Activated effector memory CD4-positive, alpha-beta T cell treated with anti-CD3 and anti-CD28 coated beads, Interleukin-2, amount 50 U/mL, for 16 hours (primary cell): ENCODE measurements at places on chromosomes 11 and 22.

- no peak for DNase-seq
Measured at GRCh38 chr11:10725114-10725906, 25.7 kb upstream of the CTR9 start.

- no peak for DNase-seq
Measured at GRCh38 chr11:114295676-114296604, at the start of gene NNMT. NNMT (plus strand) TSS chr11:114296399; CDS start chr11:114296557, 158 bp downstream.

- DNase-seq = no peak
Measured at GRCh38 chr11:132658004-132658403, 874.3 kb downstream of the OPCML start.

DNA sequence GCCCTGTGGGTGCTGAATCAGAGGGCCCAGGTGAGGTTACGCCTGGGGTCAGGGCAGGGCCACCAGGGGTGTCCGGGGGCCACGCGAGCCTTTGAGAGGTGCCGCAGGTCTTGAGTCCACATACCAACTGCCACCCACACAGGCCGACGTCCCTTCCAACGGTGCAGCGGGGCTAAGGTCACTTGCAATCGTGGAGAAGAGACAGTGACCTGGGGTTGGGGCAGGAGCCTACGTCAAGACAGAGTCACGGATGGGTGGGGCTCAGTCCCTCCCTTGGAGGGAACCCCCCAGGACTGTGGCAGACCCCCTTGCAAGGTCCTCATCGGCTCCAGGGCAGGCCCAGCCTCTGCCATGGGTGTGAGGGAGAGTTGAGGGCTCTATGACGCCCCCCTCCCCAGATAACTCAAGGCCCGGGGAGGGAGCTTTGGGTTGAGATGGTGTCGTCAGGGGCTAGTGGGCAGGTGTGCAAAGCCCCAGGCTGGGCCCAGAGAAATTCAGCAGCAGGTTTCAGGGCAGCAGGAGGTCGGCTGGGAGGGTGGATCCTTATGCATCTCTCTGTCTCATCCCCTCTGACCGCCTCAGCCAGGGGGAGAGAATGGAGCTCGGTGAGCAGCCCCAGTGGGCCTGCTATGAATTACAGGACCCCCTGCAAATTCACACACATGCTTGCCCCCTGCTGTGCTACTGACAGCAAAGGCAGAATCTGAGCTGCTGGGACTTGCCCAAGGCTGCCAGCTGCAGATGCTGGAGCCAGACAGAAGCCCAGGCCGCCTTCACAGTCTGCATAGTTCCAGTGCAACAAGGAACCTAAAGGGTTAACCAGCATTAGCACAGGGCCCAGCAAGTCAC lies 60.0 kb downstream of the MYEOV start:
- peak; percentile 59 for DNase-seq

GRCh38 chr11:77806993-77807392 lies 13.5 kb downstream of the RSF1 start:
- DNase-seq = no peak

- no peak for DNase-seq
Measured at GRCh38 chr11:76169473-76169896, 36.8 kb downstream of the WNT11 start.

- DNase-seq = no peak
Measured at GRCh38 chr11:64366751-64367150, 7.8 kb downstream of the RPS6KA4 start.

GRCh38 chr22:42642806-42643633 lies 2.6 kb upstream of the ATP5MGL start:
- no peak for DNase-seq

DNA sequence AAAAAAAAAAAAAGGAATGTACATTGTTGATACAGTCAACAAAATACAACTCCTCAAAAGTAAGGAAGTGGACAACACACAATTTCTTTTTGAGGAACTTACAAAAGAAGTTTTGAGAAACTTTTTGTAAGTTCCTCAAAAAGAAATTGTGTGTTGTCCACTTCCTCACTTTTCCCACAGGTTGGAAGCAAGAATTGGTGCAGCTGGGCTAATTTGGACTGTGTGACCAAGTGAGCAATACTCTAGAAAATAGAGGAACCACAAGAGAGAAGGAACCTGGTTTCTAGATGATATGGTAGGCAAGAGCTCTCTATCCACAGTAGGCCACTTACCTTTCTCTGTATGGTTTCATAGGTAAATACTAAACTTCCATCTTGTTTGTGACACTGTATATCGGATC lies 1053.8 kb downstream of the LRRC4C start:
- DNase-seq = no peak

DNA sequence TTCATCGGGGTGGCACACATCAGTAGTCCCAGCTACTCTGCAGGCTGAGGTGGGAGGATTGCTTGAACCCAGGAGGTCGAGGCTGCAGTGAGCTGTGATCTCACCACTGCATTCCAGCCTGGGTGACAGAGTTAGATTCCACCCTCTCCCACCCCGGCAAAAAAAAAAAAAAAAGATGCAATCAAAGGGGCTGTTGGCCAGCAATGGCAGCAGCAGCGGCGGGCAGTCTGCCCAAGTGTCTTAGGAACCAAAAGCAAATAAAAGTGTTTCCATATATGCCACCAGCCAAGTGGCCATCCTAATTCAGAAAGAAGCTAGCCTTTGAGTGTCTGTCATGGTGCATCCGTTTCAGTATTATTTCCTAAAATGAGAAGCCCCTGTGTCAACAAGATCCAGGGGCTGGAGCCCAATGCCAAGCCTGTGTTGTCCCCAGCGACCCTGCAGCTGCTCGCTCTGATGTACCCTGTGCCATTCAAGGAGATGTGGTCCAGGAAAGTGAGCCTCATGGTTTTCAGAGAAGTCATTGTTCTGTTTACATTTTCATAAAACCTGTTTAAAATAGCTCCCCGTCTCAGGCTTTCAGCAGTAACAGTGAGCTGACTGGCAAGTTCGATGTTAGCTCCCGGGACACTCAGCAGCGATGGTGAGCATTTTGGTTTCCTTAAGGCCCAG lies 12.5 kb downstream of the CDPF1 start:
- DNase-seq = no peak

- DNase-seq = no peak
Measured at GRCh38 chr22:45059296-45059695, 49.5 kb upstream of the PHF21B start.

GRCh38 chr11:107669893-107670601 lies 41.8 kb downstream of the SLN start:
- DNase-seq = no peak

DNA sequence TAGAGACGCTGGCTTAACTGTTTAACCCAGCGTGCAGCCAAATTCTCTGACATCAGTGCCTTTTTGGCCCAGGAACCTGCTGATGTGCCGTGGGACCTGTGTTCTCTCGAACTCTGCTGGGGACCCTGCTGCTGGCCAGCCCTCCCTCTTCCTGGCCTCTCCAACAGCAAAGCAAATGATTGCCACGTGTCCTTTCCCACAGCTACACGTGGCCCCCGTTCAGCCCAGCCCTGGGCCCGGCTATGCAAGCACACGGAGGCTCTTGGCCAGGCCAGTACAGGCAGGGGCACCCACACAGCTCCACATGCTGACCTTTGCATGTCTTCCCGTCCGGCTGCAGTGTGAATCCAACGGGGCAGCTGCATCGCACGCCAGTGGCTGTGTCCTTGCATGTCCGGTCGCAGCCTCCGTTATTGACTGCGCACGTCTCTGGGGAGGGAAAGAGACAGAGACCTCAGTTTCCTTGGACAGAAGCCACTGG lies 51.6 kb upstream of the TTLL12 start:
- DNase-seq = no peak

- DNase-seq = no peak
Measured at GRCh38 chr11:93570759-93571413, 27.7 kb upstream of the SMCO4 start.

DNA sequence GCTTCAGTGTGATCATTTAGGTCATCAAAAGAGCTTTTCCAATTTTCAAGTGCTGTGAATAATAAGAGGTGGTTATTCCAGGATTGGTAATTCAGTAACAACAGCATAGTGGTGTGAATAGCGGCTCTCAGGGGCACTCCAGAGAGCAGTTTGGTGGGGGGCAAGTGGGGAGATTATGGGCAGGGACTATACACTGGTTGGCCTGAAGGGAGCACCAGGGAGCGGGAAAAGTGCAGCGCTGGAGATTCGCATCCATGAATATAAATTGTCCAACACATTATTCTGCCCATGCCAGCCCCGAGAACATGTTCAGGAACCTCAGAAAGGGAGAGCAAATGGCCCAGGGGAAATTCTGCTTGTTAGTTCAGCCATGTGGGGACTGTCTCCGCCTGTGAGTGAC lies 37.9 kb downstream of the OR6Q1 start:
- DNase-seq = no peak

DNA sequence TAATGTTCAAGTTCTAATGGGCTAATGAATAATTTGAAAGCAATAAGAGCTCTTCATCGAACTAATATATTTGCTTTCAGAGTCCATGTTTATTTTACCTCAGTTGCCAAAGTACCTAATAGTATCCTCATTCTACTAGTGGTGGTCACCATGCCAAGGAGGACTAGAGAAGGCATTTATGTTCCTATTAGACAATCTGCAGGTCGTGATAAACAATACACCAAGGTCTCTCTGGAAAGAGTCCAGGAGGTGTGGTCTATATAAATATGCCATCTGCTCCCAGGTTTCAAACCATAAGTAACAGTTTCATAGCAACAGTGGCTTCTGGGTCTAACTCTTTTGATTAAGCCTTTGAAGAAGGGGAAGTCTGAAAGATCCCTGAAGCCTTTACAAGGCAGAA lies 42.9 kb downstream of the ARFGAP3 start:
- no peak for DNase-seq

- DNase-seq = no peak
Measured at GRCh38 chr11:102920118-102920684, 35.3 kb downstream of the MMP13 start.

GRCh38 chr22:48037618-48038017 lies 1275.2 kb downstream of the TBC1D22A start:
- DNase-seq = no peak

DNA sequence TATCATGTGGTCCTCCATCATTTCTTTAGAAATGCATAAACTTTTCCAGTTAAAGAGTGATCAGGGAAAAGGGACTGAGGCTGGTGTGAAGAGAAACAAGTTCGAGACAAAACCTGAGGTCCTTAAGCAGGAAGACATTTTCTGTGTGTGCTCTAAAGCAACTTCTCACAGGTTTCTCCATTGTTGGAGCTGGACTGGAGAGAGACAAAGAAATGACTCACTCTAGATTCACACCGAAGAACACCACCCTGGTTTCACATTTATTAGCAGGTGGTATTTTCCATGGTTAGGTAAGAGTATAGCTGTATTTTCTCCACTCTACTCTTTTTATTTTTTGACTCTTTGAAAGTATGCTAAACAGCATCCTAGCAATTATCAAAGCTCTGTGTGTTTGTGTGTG lies 736.4 kb downstream of the KCNA4 start:
- DNase-seq = no peak

DNA sequence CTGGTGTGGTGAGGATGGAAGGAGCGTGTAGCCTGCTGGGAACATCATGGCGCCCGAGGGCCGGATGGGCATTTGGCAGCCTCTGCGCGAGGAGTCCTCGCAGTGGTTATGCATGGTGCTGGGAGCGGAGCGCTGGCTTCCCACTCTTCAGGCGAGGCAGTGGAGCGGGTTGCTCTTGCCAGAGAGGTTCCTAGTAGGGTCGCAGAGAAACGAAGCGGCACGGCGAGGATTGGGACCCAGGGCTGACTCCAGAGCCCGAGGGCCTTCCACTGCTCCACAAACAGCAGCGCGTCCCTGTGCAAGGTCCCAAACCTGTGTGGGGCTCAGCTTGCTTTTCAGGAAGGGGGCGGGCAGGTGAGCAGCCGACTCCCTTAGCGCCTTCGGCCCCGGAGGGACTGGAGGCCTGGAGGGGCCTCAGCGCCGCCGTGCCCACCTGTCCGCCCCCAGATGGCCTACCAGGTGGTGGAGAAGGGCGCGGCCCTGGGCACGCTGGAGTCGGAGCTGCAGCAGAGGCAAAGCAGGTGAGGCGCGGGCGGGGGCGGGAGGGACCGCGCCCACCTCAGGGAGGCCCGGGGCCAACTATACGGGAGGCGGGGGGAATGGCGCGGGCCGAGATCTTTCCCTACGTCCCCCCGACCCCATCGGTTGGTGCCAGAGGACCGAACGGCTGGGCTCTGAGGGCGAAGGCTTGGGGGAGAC lies 7.2 kb downstream of the ATG16L2 start:
- DNase-seq = no peak

DNA sequence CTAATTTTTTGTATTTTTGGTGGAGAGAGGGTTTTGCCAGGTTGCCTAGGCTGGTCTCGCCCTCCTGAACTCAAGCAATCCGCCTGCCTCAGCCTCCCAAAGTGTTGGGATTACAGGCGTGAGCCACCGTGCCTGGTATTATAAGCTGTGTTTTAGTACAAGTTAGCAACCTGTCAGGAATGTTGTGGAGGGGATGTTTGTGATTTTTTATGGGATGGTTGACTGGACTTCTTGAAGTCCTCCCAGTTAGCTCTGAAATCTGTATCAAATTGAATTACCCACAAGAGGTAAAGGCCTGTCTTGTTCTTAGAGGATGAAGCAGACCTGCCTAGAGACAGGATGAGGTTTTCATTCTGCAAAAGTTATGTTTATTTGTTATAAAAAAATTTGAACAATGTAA lies 34.1 kb upstream of the IL18BP start:
- no peak for DNase-seq

DNA sequence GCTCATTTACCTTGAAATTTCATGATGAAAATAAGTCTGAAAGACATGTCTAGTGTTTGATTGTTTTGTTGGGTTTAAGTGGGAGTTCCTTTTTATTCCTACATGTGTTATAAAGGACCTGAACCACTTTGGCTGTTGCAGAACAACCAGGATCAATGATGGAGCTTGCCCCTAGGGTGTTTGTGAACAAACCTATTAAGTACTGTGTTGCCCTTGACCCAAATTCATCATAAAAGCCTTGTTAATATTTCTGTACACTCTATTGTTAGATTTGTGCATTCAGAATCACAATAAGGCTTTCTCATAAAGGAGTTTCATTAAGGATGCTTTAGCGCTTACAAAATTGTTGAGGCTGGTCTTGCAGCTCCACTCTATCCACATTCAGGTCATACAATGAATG lies 452.6 kb downstream of the NELL1 start:
- DNase-seq = no peak

DNA sequence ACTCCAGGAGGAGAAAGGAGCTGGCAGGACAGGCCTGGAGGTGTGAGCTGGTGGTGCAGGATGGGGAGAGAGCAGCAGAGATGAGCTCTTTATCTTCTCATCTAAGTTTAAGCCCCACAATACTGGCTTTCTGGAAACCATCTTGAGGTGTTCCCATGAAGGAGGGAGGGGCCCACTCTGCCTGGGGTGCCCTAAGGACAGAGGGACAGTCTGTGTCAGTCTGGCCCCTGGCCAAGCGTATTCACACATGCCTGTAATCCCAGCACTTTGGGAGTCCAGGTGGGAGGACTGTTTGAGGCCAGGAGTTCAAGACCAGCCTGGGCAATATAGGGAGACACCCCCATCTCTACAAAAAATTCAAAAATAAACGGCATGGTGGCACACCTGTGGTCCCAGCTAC lies 8.9 kb downstream of the SERHL2 start:
- no peak for DNase-seq

DNA sequence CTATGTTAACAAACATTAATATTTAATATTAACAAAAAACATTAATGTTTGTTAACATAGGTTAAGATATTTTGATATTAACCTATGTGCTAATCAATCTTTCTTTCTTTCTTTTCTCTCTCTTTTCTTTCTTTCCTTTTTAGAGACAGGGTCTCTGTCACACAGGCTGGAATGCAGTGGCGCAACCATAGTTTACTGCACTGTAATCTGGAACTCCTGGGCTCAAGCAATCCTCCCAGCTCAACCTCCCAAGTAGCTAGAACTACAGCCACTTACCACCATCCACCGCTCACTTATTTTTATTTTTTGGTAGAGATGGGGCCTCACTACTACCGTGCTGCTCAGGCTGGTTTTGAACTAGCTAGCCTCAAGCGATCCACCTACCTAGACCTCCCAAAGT lies 13.2 kb downstream of the SIK3 start:
- no peak for DNase-seq
